Thyroid gland (tissue), 4 donors: ENCODE measurements at places on chromosomes 12 and 14. TPM values are rescaled to one million over a fixed set of nuclear protein-coding genes. Genes with fewer than 3 reads are reported as not detected.

DNA sequence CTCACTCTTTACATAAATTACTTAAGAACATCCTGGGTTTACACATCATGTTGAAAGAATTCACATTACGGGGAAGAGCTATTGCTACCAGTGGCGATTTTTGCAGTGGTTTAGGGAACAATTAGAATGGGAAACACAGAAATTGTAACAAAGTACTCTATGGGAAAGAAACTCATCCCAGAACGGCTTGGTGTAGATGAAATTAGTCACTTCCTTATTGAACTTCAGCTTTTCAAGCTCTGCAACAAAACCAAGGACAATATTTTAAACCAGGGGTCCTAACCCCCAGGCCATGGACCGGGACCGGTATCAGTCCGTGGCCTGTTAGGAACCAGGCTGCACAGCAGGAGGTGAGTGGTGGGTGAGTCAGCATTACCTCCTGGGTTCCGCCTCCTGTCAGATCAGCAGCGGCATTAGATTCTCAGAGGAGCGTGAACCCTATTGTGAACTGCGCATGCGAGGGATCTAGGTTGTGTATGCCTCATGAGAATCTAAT, 32.3 kb upstream of the FICD start:
- no peak for DNase-seq

- no peak for DNase-seq
These were observed 60.3 kb upstream of the VPS33A start for GRCh38 chr12:122326586-122326985.

- DNase-seq: no peak
These were observed 197.8 kb downstream of the PPM1H start for GRCh38 chr12:62737188-62737587.

The ITGA7 gene
- 10.9 TPM for total RNA-seq

The RNASE1 gene
- total RNA-seq: 184 TPM

The C14orf132 gene
- 3.1 TPM for total RNA-seq

The SFSWAP gene
- 41.1 TPM for total RNA-seq
